ENCODE measurements at places on chromosomes 13 and 19.
A peak's percentile ranks its signal among the peaks of the same experiment; 100 is the strongest.

DNA sequence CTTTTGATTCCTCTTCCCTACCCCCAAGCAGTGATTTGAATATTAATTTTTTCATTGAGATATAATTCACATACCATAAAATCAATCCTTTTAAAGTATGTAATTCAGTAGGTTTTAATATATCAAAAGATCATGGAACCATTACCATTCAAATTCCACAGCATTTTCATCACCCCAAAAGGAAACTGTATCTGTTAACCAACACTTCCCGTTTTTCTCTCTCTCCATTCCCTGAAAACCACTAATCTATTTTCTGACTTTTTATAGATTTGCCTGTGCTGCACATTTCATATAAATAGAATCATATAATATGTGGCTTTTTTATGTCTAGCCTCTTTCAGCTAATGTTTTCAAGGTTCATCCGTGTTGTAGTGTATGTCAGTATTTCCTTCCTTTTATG lies 107.1 kb downstream of the PAN3 start:
- DNase-seq = no peak

- no peak for DNase-seq
Observed at GRCh38 chr13:51820016-51820597, 16.1 kb upstream of the DHRS12 start.

DNA sequence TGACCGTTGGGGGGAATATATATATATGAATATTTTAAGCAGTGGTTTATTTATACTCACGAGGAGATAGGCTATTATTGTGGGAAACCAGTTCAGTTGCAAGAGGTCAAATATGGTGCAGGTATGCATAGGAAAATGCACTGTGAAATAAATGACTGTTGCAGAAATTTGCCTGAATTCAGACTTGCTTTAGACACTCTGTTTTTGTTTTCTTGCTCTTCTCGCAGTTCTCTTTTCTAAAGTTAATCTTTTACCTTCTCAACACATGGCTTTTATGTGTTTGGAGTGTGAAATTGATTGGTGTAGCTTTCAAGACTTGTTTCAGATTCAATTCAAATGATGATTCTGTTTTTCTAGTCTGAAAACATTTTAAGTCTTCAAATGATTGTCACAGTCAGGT lies 109.7 kb downstream of the LRCH1 start:
- DNase-seq = no peak

- DNase-seq = peak; percentile 57
Observed at GRCh38 chr19:34220472-34221063, 33.8 kb upstream of the GARRE1 start.

GRCh38 chr13:103066781-103067345 lies 646 bp upstream of the SLC10A2 start:
- no peak for DNase-seq

- no peak for DNase-seq
Observed at GRCh38 chr13:92894447-92894846, 332.2 kb upstream of the GPC6 start.

DNA sequence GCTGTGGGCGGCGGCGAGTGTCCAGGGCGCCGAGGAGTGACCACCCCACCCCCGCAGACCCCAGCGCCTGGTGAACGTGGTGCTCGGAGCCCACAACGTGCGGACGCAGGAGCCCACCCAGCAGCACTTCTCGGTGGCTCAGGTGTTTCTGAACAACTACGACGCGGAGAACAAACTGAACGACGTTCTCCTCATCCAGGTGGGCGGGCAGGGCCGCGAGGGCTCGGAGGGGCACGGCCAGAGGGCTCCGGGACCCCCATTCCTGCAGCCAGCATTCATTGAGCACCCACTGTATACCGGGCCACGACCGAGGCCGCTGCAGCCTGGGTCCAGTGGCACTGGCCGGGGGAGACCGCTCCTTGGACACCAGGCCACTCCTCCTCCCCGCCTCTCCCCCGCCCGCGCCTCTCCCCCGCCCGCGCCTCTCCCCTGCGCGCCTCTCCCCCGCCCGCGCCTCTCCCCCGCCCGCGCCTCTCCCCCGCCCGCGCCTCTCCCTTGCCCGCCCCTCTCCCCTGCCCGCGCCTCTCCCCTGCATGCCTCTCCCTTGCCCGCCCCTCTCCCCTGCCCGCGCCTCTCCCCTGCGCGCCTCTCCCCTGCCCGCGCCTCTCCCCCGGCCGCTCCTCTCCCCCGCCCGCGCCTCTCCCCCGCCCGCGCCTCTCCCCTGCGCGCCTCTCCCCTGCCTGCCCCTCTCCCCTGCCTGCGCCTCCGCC lies 3.2 kb downstream of the PRTN3 start:
- DNase-seq = no peak

Measured in activated CD4-positive, alpha-beta T cell treated with anti-CD3 and anti-CD28 coated beads for 4 hours (primary cell).